GM23248 (cell line): ENCODE measurements at places on chromosomes 12 and 14.

DNA sequence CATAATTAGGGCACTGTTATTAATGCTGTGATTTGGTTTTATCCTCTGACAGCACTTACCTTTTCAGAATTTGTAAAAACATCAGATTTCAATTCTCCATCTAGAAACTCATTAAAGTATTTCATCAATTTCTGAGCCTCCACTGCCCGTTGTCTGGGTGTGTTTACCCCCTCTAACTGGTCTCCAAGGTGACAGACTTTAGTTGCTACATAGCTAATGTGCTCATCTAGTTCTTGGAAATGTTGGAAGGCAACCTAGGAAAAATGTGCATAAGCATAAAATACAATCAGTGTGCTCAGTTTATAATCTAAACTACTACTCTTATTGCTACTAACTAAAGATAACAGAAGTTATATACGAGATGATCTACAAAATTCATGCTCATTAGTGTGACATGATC, 24.6 kb downstream of the EXOC5 start:
- peak; percentile 79 for DNase-seq

DNA sequence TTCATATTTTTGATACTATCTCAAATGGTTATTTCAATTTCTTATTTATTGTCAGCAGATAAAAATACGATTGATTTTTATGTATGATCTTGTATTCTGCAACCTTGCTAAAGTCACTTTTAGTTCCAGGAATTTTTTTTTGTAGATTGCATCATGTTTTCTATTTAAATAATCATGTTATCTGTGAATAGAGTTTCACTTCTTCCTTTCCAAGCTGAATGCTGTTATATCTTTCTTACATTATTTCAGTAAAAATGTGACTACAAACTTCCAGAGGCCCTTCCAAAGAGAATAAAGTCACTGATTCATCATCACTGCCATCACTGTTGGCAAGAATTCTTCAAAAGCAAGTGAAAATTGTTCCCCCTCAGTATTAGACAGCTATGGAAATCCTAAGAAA, 104.7 kb upstream of the RAP1B start:
- peak; percentile 18 for DNase-seq

- no peak for DNase-seq
These were observed 191.1 kb downstream of the CALM1 start for GRCh38 chr14:90587918-90588317.

- DNase-seq, result no peak
These were observed 28.3 kb upstream of the BCDIN3D start for GRCh38 chr12:49871263-49871561.

DNA sequence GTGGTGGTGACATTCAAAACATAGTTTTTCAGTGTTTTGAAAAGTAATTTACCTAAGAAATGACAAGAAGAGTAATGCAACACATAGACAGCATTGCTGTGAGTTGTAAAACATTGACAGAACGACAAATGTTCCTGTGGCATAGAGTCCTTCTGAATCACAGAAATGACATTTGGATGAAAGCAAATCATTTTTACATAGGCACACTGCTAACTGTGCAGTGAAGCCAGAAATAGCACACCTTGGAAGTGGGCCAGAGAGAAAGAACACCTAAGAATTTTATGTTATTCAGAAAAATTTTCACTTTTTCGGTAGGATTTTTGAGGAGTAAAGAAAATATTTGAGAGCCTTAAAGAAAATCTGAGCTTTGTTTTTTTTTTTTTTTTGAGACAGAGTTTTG, 100.6 kb downstream of the ANO4 start:
- no peak for DNase-seq

DNA sequence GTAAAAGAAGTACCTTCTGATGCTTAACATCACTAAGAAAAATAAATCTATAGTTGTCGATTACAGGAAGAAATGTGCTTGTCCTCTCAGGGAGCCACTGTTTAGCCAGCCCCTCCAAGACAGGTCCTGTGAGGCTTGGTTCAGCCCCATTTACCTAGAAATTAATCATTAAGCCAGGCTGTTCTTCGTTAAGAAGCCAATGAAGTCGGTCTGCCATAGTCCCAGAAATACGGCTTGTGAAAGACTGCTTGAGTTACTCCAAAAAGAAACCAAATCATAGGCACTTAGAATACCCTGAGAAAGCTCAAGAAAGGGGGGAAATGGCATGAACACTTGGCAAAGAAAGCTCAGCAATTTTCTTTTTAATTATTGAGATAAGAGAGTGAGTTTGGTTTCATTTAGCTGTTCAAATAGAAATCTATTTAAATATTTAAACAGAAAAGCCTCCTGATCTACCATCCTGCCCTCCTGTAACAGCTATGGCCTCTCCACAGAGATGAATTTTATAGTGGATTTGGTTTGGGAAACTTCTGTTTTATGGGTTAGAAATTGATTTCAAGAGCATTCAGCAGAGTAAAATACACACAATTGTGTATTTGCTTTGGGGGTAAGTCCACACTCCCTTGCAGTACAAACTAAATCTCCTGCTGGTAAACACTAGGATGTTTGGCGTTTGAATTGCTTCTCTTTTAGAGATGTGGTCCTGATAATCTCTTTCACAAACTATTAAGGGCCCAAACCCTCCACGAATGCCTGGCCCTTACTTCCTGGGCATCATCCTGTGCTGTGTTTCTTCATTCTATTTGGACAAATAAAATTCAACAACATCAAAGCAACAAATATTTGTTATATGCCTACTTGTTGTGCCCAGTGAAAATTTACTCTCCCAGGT, 234.4 kb downstream of the SEC23A start:
- DNase-seq, result no peak

DNA sequence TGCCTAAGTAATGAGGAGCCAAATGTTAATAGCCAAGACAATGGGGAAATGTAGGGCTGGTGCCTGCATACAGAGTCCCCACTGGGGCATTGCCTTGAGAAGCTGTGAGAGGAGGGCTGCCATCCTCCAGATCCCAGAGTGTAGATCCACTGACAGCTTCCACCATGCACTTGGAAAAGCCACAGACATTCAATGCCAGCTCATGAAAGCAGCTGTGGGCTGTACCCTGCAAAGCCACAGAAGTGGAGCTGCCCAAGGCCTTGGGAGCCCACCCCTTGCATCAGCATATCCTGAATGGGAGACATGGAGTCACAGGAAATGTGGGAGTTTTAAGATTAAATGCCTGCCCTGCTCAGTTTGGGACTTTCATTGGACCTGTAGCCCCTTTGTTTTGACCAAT, 244.7 kb downstream of the BTG1 start:
- DNase-seq, result no peak

GRCh38 chr12:30134229-30134628, 350.5 kb upstream of the TMTC1 start:
- DNase-seq, result no peak

DNA sequence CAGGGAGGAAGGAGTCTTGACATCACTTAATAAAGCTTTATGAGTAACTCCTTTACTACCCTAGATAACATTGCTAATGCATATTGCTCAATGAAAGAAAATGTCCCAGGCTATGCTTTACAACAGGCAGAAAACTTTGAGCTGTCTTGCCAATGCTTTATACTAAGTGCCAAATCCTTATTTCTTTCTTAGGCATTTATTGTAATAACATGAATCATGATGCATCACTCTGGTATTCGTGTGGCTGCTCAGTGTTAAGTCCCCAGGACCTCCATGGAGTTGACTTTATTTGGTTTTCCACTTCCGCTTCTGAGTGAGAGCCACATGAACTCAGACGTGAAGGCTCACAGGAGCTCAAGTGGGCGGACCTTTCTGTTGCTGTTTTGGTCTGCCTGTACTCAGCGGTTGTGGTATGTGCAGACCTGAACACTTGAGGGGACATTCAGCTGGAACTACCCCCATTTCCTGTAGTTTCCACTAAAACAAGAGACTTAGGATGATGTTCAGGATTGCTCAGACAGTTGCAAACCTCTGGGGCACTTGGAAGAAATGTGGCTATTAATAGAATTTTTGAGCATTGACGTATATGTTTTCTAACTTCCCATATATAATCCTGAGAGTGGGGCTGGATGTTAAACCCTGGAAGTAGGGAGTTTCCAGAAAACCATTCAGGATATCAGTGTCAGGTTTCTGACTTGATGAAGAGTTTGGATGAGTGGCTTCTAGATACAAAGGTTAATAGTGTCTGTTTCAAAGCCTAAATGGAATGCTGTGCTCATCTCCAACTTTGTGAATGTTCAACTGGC, 258.6 kb downstream of the MSRB3 start:
- DNase-seq, result peak; percentile 98
